ENCODE measurements at places on chromosomes 3 and 15. TPM values are rescaled to one million over a fixed set of nuclear protein-coding genes. Genes with fewer than 3 reads are reported as not detected.

GRCh38 chr3:81651139-81651538 is 110.3 kb downstream of the GBE1 start:
- no peak overlapping the region for H3K27ac ChIP-seq
- no peaks in the 10 kb centered on the region for H3K27me3 ChIP-seq
- no peaks in the 10 kb centered on the region for H3K4me1 ChIP-seq
- no peak overlapping the region for H3K4me3 ChIP-seq
- H3K36me3 ChIP-seq: no peaks in the 10 kb centered on the region
- no peak for DNase-seq

The DLEC1 gene
- total RNA-seq: not detected

- H3K27ac ChIP-seq: no peak overlapping the region
- H3K36me3 ChIP-seq: no peaks in the 10 kb centered on the region
- H3K4me1 ChIP-seq: no peaks in the 10 kb centered on the region
- H3K4me3 ChIP-seq: no peak overlapping the region
- no peak for DNase-seq
Measured at GRCh38 chr3:140850210-140850955, 91.3 kb upstream of the SLC25A36 start.

- H3K36me3 ChIP-seq: no peaks in the 10 kb centered on the region
- H3K27me3 ChIP-seq: no peaks in the 10 kb centered on the region
- no peaks in the 10 kb centered on the region for H3K4me1 ChIP-seq
Measured at GRCh38 chr15:53588773-53589172, 170.7 kb downstream of the WDR72 start.

- DNase-seq: no peak
- H3K4me3 ChIP-seq: no peak overlapping the region
- no peak overlapping the region for H3K27ac ChIP-seq
- H3K4me1 ChIP-seq: no peaks in the 10 kb centered on the region
- no peaks in the 10 kb centered on the region for H3K36me3 ChIP-seq
Measured at GRCh38 chr3:195768831-195769303, 42.9 kb downstream of the MUC4 start.

The SERINC4 gene
- total RNA-seq: not detected

- no peak for DNase-seq
- H3K4me3 ChIP-seq: no peak overlapping the region
- H3K27ac ChIP-seq: no peak overlapping the region
- H3K4me1 ChIP-seq: no peaks in the 10 kb centered on the region
Measured at GRCh38 chr3:53550005-53550620, 55.7 kb downstream of the CACNA1D start.

The TRIM71 gene
- not detected for total RNA-seq

All from IMR-90 (cell line).